SJCRH30 (cell line): ENCODE measurements at places on chromosomes 16 and 17.

DNA sequence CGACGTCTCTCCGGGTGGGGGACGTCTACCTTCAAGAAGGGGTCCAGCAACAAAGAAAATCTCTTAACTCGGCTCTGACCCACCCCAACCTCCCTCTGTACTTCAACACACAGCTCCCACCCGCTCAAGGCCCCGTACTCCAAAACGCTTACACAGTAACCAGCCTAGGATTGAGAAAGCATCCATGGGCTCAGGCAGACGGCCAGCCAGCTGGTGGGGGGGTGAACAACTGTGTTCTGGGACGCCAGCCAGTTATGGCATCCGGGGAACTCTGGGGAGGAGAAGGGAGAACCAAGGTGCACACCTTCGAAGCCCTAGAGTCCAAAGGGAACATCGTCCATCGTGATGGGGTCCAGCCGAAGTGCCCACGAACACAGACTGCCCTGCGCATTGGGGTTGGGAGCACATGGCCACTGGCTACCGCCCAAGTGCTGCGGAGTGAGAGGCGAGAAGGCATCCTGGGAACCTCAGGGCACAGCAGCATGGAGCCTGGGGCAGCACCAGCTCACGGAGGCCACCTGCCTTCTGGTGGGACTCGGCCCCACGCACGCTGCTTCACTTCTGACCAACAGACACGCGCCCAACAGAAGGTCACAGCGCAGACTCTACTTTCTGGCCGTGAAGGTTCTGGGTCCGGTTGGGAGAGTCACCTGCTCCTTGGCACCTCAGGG lies 14.3 kb downstream of the SLC16A3 start:
- peak; percentile 54 for DNase-seq

DNA sequence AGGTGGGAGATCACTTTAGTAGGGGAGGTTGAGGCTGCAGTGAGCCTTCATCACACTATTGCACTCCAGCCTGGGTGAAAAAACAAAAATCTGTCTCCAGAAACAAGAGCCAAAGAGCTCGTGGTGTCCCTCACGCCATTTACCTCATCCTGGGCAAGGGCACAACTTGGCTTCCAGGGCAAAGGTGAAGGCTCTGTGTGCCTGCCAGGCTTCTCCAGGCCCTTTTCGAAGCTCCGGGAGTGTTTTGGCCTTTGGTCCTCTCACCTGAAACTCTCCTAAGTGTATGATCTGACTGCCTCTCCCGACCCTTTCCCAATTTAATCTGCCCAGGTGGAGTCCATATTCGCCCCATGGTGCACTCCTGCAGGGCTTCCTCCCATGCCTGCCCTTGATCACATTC lies 11.6 kb upstream of the CES3 start:
- no peak for DNase-seq

- DNase-seq, result peak; percentile 48
These were observed 2.0 kb upstream of the TOP2A start for GRCh38 chr17:40419559-40420331.

DNA sequence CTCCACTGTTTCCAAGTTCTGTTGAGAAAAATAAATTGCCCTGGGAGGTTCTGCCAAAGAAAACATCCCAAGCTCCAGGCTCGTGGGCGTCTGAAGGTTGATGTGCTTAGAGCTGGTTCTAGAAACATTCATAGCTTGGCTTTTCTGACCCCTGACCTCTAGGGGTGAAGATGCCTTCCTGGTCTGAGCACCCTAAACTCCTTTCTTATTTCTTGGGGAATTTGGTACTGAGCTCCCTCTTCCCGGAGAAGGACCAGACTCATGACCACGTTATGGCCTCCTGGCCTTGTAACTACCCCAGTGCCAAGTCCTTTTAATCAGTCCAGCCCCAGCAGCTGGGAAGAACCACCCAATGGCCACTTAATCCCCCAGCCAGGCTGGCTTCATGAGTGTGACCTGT lies 66.4 kb downstream of the MYH11 start:
- no peak for DNase-seq

GRCh38 chr16:66155933-66156332 lies 210.6 kb upstream of the CDH5 start:
- no peak for DNase-seq
